Natural killer cell treated with Interleukin-12 subunit alpha and Interleukin-12 subunit beta and Interleukin-15 and Interleukin-18, amount 100 ng/mL, for 72 hours (primary cell): ENCODE measurements at places on chromosomes 5 and 9.

- H3K4me3 ChIP-seq: no peak overlapping the region
- no peak for DNase-seq
Measured at GRCh38 chr5:61215996-61216395, 53.7 kb upstream of the SMIM15 start.

DNA sequence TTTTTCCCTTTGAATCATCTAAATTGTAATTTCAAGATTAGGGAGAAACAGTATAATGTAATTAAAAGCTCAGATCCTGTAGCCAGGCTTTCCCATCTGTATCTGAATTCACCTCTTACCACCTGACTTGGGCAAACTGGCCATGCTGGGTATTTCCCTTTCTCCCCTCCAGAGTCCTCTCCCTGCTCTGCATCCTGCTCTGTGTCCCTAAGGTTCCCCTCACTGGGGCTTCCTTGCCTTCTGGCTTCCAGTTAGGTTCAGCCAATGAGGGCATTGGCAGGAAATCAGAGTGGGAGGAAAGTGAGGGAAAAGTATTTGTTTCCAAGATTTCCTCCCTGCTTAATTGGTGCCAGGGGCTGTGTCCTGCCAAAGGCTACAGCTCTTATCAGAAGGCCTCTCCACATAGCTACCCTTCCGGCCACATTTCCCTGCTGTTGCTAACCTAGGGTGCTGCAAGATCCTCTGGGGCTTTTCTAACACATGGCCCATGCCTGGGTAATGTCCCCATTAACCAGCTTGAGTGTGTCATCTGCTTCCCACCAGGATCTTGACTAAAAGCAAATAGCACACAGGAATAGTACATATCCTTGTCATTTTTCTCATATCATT, 51.0 kb upstream of the MPDZ start:
- H3K27me3 ChIP-seq: no peaks in the 10 kb centered on the region
- H3K27ac ChIP-seq: no peak overlapping the region
- H3K36me3 ChIP-seq: no peaks in the 10 kb centered on the region
- H3K4me1 ChIP-seq: no peaks in the 10 kb centered on the region
- DNase-seq: no peak
- H3K4me3 ChIP-seq: no peak overlapping the region

DNA sequence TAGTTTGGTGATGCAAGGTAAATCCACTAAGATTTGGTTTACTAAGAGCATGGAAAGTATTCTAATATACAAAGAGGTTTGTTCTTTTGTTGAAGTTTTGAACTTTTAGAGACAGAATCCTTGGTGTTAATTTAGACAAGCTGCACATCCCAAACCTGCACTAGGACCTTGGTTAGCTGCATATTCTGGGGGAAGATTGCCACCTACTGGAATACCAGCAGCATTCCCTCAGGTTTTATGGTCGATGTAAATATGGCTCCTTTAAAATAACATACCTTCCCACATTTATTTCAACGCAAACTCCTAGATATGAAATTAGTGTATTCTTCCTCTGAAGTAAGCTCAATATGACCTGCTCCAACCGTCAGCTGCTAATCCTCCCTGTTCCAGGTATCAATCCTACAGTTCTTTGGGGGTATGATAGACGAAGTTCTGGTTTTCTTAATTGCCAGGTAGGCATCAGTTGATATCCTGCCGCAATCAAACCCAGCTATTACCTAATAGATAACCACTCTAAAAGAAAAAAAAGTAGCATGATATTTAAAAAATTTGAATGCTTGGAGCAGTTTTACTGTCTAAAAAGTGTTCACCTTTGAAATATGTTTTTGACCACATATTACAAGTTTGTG, 624.1 kb downstream of the ISL1 start:
- DNase-seq: no peak
- H3K4me3 ChIP-seq: no peak overlapping the region
- no peaks in the 10 kb centered on the region for H3K27me3 ChIP-seq
- no peaks in the 10 kb centered on the region for H3K36me3 ChIP-seq
- no peak overlapping the region for H3K27ac ChIP-seq

DNA sequence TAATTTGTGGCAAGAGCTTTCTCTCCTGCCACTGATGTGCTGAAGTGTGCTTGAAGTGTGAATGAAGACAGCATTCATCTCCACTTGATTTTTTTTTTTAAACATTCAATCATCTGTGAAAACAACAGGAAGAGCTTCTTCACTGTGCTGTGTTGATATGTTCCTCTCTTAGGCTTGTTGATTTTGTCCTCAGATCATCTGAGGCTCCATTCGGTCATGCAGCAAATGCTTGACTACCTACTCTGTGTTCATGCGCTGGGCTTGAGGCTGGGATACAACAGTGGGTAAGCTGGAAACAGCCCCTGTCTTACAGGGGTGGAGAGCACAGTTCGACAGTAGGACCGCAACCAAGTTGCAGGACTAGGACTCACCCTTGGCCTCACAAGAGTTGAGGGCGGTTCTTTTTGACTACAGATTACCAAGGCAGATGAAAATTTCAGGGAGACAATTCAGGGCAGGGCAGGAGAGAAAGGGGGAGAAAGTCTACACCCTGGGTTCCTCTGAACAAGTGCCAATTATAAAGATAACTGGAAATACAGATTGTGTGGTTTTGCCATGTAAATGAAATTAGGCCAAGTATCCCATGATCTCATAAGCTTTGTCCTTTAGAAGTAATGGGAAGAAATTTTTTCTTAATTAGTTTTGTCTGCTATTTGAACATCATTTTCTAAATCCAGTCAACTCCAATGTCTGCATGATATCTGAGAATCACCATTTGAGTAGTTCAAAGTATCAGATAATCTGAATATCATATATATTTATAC, 31.0 kb upstream of the F2R start:
- peaks cover 29% of the 10 kb centered on the region for H3K36me3 ChIP-seq
- H3K27ac ChIP-seq: peak overlapping the region; percentile 32
- DNase-seq: no peak
- peaks cover 28% of the 10 kb centered on the region for H3K4me1 ChIP-seq
- H3K4me3 ChIP-seq: no peak overlapping the region

DNA sequence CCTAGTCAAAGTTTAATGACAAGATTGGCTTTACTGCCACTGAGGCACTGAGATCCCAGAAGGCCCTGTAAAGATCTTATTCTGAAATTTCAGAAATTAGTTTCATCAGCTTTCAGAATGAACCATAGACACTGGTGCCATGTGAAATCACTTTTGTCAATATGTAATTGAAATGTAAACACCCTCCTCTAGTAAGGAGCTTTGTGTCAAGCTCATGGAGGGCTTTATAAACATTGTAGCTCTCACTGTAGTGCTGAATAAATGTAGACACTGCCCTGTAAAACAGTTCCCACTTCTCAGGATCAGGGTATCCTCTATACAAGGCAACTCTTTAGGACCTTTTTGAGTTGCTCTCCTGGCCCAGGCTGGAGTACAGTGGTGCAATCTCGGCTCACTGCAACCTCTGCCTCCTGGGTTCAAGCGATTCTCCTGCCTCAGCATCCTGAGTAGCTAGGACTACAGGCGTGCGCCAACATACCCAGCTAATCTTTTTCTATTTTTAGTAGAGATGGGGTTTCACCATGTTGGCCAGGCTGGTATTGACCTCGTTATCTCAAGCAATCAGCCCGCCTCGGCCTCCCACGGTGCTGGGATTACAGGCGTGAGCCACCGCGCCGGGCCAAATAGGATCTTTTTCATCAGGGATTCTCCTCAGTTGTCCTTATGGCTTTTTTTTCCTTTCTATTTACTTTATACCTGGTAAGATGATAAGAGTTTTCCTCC, 1823.9 kb upstream of the CDH9 start:
- DNase-seq: no peak
- H3K4me1 ChIP-seq: no peaks in the 10 kb centered on the region
- H3K27ac ChIP-seq: no peak overlapping the region
- no peak overlapping the region for H3K4me3 ChIP-seq
- no peaks in the 10 kb centered on the region for H3K27me3 ChIP-seq
- H3K36me3 ChIP-seq: peaks cover 6% of the 10 kb centered on the region

GRCh38 chr9:2727966-2728613, 10.8 kb downstream of the KCNV2 start:
- H3K4me3 ChIP-seq: no peak overlapping the region
- H3K36me3 ChIP-seq: no peaks in the 10 kb centered on the region

DNA sequence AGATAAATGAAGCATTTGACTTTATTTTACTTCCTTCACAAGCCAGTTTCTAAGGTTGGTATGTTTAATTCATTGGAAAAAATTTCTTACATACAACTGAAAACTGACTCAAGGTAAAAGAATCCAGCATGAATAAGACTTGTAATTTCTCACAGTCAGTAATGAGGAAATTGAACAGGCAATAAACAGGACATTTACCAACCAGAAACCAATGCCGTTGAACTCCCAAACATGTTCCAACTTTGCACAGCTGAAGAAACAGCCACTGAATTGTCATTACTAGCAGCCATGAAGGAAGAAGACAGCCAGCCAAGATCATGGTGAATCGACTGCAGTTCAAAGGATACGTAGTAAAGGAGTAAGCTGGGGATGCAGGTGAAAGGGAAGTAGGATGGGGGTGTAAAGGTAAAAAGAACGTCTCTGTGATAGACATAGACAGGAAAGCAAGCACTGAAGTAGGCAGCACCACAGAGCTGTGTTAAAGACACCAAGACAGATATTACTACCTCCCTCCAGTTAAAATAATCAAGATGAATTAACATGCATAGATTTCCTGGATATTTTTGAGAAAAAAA, 21.3 kb upstream of the SLC12A2 start:
- no peak for DNase-seq
- H3K4me1 ChIP-seq: no peaks in the 10 kb centered on the region
- no peak overlapping the region for H3K4me3 ChIP-seq
- no peaks in the 10 kb centered on the region for H3K36me3 ChIP-seq
- H3K27ac ChIP-seq: no peak overlapping the region

DNA sequence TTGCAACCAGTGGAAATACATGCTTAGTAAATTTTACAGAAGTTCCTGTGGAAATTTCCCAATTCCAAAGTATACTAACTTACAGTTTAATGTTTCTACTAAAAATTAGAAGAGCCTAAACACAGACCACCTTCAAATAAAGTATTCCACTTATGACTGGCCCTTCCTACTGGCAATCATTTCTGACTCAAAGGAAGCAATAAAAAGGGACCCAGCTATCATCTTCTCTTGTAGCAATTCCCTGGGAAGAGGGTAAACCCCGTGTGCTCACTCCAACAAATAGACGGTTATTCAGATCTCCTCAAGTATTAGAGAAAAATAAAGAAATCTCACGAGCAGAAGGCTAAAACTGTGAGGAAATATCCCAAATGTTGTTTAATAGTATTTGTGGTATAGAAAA, 43.3 kb downstream of the GOLPH3 start:
- no peak for DNase-seq
- peaks cover 30% of the 10 kb centered on the region for H3K36me3 ChIP-seq
- H3K27me3 ChIP-seq: no peaks in the 10 kb centered on the region
- H3K27ac ChIP-seq: peak overlapping the region; percentile 38

DNA sequence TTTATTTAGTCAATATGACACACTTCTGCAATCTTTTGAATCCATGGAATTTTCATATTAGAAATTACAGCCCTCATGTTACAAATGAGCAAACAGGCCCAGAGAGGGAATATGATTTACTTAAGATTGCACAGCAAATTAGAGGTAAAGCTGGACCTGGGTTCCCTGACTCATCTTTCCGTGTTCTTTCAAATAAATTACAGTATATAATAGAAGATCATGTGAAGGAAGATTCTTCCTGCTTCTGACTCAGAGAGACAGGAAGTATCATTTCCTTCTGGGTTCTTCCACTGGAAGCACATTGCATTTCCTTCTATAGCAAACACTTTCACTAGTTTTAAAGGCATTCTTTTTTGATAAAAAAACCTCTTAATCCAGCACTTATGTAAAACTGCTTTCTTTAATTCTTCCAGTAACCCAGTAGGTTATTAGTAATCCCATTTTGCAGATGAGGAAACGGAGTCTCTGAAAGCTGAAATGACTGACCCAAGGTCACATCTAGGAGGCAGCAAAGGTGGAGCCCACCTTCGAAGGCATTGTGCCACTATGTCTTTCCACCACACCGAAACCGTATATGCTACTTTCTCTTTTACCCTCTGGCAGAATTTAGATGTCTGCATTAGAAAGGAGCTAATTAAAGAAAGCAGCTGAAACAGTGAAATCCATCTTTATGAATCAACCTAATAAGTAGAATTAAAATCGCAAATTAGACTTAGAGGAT, 566.7 kb upstream of the KLF4 start:
- no peak overlapping the region for H3K4me3 ChIP-seq
- H3K4me1 ChIP-seq: no peaks in the 10 kb centered on the region
- no peak for DNase-seq
- no peak overlapping the region for H3K27ac ChIP-seq

DNA sequence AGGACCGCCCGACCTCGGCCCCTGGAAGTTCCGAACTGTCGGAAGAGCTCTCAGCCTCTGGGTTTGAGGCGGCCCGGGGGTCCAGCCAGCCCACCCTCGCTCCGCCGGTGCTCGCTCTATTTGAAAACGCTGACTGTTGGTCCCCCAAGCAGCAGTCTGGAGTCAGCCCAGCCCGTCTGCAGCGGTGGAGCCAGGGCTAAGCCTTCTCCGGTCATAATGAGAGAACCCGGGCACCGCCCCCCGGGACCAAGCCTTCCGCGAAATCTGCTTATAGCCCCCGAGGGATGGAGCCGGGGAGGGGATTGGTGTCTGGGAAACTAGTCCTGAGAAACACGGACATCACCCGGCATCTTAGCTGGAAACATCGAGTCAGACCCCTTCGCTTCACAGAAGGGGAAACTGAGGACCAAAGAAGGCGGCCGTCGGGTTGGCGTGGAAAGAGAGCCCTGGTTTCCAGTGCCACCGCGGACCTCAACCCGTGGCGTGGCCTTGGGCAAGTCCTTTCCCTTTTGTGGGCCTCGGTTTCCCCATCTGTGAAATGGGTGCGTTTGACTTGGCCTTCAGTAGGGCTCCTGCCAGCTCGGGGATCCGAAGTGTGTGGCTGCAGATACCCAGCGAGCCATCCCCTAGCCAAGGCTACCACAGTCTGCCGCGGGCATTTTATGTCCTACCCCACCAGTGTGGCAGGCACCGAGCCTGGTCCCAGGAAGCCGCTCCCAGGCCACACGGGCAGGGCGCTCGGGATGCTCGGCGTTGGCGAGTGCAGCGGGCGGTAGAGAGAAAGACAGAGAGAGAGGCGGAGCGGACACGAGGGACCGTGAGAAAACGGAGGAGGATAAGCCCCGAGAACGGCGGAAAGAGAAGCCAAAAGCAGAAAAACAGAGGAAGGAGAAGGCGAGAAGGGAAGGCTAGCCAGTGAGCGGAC, 857 bp downstream of the ADAM19 start:
- DNase-seq: no peak
- peak overlapping the region; percentile 97 for H3K4me3 ChIP-seq
- peak overlapping the region; percentile 89 for H3K27ac ChIP-seq
- no peaks in the 10 kb centered on the region for H3K27me3 ChIP-seq

DNA sequence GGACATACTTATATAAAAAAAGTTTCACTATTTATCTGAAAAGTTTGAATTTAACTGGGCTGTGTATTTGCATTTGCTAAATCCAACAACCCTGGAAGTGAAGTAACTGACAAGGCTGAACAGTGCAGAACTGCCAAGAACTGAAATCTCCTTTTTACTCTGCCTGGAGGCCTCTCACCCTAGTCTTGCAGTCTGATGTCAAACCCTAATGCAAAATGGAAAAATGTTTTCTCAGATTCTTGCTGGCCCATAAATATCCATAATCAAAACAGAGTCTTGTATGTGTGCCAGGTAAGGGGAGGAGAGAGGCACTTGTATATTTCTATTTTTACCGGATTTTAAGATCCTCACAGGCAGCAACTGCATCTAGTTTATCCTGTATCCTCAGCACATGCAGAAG, 432.7 kb upstream of the KLF4 start:
- no peak overlapping the region for H3K4me3 ChIP-seq
- H3K27ac ChIP-seq: no peak overlapping the region
- DNase-seq: no peak
- H3K27me3 ChIP-seq: no peaks in the 10 kb centered on the region

- peaks cover 62% of the 10 kb centered on the region for H3K4me1 ChIP-seq
Measured at GRCh38 chr5:154202379-154203260, 12.1 kb downstream of the GALNT10 start.
